H1 (cell line): ENCODE measurements at places on chromosomes 16 and 17.

GRCh38 chr17:28029044-28029443 is 13.4 kb upstream of the NLK start:
- DNase-seq, result no peak

- DNase-seq, result no peak
Observed at GRCh38 chr16:2478279-2478678, 3.4 kb downstream of the TBC1D24 start.

DNA sequence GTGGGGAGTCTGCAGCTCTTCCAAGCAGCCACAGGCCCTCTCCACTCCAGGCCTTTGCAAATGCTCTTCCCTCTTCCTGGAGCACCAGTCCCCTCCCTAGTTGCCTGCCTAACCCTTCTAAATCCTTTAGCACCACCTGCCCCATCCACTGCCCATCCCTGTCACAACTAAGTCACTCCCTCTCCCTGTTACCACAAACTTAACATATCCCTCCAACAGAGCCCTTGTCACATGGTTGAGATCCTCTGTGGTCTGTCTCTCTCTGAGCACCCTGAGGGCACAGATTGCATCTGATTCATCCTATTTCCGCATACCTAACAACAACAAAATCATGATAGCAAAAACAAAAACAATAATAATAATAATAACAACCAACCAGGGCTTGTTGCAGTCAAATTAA is 11.0 kb upstream of the BEAN1 start:
- DNase-seq, result no peak

DNA sequence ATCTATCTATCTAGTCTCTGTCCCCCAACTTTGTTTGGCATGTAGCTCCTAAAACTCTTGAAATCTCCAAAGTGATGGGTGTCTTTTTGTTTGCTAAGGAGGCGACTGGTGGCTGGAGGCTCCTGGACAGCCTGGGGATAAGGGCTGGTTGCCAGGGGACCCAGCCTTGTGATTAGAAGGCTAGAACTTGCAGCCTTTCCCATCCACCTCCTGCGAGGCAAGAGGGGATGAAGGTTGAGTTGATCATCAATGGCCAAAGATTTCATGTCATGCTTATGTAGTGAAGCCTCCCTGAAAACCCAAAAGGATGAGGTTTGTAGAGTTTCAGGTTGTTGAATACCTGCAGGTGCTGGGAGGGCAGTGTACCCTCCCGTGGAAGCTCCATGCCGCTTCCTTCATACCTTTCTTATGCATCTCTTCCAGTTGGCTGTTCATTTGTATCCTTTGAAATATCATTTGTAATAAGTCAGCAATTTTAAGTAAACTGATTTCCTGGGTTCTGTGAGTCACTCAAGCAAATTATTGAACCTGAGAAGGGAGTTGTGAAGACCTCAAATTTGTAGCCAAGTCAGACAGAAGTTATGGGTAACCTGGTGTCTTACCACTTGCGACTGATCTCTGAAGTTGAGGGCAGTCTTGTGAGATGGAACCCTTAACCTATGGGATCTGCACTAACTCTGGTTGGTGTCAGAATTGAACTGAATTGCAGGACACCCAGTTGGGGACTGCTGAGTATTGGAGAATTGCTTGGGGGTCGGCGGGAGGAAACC is 202.4 kb downstream of the SEC14L1 start:
- no peak for DNase-seq

DNA sequence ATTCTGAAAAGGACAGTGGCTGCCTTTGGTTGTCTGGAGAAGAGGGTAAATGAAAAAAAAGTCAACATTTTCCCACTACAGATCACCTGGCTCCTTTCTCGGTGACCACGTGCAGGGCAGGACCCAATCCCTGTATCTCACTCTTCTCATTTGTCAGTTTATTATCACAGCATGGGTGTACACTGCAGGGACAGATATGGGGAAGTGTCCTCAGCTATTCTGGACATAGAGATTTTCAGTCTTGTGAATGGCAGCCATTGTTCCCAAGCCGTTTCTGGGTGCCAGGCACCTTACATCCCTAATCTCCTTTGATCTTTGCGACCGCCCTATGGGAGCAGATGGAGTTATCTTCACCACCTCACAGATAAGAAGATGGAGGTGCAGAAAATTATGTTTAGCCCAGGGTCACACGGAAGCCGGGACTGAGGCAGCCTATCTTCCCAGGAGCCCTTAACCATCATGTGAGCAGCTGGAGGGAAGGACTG is 7.2 kb downstream of the ADORA2B start:
- DNase-seq, result no peak

GRCh38 chr16:86883583-86884389 is 305.4 kb downstream of the FOXL1 start:
- DNase-seq, result no peak

DNA sequence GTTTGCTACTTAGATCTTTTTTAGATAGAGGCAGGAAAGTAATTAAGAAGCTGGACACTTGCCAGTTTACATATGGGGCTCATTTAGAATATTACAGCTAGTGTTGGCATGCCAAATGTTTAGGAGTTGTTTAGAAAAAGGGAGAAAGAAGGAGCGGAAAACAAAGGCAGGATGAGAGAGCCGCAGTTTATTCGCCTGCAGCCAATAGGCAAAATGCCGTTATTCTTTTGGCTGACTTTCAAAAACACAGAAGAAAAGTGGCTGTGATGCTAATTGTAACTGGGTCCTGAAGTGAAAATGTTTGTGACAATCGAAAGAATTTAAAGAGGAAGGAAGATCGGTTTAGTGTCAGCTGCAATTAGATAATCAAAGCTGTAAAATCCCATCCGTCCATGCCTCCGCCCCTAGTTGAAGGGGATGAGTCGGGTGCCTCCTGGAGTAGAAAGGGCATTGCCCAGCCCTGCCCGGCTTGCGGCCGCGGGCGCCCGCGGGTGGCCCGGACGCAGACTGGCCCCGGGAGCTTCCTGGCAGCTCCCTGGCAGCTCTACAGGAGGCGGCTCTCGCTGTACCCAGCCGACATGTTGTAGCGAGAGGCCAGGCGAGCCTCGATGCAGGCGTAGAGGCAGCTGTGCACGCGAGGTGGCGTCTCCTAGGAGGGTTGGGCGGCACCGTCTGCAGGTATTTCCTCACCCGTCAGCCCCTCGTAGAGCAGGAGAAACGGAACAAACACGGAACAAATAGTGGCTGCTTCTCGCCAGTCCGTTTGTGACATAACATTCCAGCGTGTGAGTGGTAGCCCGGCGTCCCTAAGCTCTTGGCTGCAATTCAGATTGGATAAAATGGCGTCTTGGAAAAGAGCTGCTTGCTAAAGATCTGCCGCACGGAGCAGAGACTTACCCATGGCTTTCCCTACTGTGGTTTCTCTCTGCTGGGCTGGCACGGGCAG is 82.2 kb downstream of the TNRC6C start:
- no peak for DNase-seq

- DNase-seq, result no peak
Observed at GRCh38 chr17:4948931-4949320, 596 bp upstream of the PFN1 start.

- DNase-seq, result no peak
Observed at GRCh38 chr17:38912221-38912813, 13.1 kb upstream of the LASP1NB start.

DNA sequence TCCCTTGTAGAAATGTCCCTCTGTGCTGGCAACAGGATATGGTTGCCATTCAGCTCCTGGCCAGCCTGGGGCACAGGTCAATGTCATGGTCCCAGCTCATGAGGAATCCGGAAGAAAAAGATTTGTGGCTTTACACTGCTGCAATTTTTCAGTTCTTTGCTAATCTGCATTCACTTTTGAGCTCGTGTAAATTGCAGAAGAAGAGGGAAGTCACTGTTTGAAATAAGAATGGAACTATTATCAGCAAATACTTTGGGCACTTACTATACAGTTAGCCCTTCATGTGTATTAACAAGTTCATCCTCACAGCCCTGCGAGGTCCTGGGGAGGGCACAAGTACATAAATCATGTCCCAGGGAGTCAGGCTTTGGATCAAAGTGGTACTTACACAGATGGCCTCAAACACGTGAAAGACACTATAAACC is 14.2 kb downstream of the SLC47A2 start:
- DNase-seq, result no peak
